Naive B cell (primary cell): ENCODE measurements at places on chromosomes 2 and 18. TPM values are rescaled to one million over a fixed set of nuclear protein-coding genes. Genes with fewer than 3 reads are reported as not detected.
A peak's percentile ranks its signal among the peaks of the same experiment; 100 is the strongest.

- DNase-seq = peak; percentile 2
Measured at GRCh38 chr2:40101131-40101575, 322.1 kb upstream of the THUMPD2 start.

DNA sequence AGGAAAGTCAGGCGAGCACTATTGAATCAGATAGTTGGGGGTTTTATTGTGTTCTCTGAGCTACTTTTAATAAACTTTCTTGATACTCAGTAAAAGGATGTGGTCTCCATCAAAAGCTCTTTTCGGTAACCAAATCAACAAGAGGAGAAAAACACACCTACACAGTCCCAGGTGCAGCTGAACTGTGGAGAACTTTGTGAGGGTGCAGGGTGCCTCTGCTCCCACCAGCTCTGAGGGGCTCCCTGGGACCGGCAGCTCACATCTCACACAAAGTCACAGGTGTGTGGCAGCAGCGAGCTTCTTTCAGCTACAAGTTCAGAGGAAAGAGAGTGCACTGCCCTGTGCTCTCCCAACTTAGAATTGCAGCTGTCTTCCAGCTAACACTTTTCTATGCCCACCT lies 650.4 kb downstream of the RNF144A start:
- DNase-seq = no peak

GRCh38 chr18:40159141-40160017 lies 1795.7 kb upstream of the PIK3C3 start:
- no peak for DNase-seq

DNA sequence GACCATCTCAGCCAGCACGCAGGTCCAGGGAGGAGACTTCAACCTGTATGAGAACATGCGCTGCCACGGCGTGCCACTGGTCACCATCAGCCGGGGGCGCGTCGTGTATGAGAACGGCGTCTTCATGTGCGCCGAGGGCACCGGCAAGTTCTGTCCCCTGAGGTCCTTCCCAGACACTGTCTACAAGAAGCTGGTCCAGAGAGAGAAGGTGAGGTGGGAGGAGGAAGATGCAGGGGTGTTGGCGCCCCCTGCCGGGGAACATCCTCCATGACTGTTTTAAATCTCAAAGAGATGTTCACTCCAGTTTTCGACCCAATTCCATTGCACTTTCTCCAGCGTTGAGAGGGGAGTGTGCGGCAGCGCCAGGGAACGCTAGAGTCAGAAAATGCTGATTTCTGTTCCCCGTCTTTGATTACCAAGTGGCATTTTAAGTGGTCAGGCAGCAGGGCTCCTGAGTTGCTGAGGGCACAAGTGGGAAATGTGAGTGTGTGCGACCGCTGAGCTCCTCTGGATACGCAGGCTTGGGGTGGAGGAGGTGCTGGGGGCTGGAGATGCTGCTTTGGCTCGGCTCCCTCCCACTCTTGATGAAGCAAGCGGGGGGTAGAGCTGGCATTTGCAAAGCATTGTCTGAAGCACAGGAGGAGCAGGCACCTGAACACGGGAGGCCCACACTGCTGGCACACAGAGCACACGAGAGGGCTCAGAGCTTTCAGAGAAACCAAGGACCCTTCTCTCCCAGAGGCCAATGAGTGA lies 27.7 kb upstream of the MAPRE3 start:
- peak; percentile 51 for DNase-seq

- no peak for DNase-seq
Measured at GRCh38 chr2:221095356-221095755, 476.7 kb downstream of the EPHA4 start.

GRCh38 chr2:3427272-3427671 lies 47.8 kb downstream of the TRAPPC12 start:
- DNase-seq = no peak

- no peak for DNase-seq
Measured at GRCh38 chr2:162069267-162069903, 4.6 kb downstream of the DPP4 start.

- DNase-seq = no peak
Measured at GRCh38 chr2:22517141-22517540, 867.8 kb upstream of the KLHL29 start.

- no peak for DNase-seq
Measured at GRCh38 chr2:72145289-72145657, 2.4 kb downstream of the CYP26B1 start.

DNA sequence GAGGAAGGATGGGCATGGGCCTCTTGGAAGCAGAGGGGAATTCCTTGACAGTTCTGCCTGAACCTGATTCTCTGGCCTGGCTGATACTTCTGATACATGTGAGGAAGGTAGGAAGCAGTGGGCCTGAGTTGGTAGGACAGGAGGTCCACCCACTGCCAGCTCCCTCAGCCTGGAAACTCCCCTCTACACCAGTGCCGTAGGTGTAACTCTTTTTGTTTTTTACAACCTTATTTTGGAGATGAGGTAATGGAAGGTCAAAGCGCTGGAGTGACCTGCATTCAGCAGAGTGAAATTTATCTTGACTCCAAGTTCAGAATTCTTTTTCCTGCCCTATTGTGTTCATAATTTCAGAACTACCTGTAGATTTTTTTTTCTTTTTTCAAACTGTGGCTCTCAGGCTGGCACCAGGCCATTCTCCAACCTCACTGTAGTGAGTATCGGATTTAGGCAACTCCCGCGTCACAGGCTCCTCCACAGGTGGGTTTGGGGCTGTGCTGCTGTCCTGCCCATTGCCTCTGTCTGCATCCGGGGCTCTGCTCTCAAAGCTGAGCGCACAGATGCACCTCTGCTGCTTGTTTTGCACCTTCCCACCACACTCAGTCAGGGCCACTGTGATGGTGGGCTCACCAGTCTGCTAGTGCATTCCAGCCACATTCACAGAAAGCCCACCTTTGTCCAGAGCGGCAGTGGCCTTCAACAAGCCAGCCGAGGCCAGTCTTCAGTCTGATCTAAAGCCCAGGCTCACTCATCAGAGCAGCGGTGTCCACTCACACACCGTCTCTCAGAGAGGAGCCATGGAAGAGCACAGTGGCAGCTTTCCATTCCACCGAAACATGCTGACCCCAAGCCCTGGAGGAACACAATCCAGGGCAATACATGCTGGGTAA lies 87.2 kb downstream of the UXS1 start:
- no peak for DNase-seq

DNA sequence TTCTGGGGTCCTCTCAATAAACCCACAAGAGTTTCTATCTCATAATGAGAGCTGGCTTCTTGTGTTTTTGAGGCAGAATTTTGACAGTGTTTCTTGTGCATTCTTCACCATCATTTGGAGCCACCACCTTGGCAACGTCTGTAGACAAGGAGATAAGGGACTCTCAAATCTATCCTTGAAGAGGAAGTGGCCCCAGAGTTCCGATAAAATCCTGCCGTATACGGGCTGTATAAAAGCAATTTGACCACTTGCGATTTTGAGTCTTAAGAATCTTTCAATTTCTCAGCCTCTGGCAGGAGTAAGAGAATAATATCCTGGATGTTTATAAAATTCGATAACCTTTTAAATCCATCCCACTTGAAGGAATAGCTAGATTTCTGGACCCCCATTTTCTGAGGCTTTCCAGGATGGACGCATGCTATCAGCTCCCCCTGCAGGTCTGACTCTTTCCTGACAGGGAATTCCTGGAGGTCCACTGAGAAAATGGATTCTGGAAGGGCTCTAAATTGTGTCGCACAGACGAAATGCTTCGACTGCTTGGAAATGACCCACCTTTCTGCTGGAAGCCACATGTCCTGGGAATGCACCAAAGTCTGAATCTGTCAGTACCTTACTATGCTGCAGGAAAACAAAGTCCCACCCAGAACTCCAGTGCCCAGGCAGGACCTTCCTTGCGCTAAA lies 54.1 kb downstream of the E2F6 start:
- DNase-seq = no peak

The MYL1 gene
- not detected for polyA plus RNA-seq

The RBBP8 gene
- 7.4 TPM for polyA plus RNA-seq

The IL1RN gene
- not detected for polyA plus RNA-seq

The CACNB4 gene
- polyA plus RNA-seq = not detected

The OR6B2 gene
- not detected for polyA plus RNA-seq

The PSMA8 gene
- polyA plus RNA-seq = 2.9 TPM

The CD226 gene
- 0.93 TPM for polyA plus RNA-seq

The DHRS9 gene
- 2.0 TPM for polyA plus RNA-seq

The ATP6V1B1 gene
- polyA plus RNA-seq = not detected

The CBLN2 gene
- polyA plus RNA-seq = not detected
